Activated B cell treated with CpG ODN at 0.5 μM for 24 hours (primary cell): ENCODE measurements at places on chromosomes 2 and 18.

DNA sequence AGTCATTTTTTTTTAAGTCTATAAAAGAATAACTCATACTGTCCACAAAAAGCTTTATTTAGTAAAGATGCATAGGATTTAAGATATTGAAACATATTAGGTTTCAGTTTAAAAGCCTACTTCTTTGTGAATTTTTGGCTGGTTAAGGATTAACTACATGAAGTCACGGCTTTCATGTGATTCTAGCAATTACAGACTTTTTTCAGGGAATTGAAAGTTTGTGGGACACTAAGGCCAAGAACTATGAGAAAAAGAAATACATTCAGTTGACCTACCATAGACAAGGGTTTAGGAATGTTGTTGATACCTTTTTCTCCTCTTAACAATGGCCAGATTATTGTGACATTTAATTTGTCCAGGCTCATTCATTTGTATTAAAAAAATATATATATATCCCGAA lies 109.3 kb downstream of the MEIS1 start:
- DNase-seq: no peak

DNA sequence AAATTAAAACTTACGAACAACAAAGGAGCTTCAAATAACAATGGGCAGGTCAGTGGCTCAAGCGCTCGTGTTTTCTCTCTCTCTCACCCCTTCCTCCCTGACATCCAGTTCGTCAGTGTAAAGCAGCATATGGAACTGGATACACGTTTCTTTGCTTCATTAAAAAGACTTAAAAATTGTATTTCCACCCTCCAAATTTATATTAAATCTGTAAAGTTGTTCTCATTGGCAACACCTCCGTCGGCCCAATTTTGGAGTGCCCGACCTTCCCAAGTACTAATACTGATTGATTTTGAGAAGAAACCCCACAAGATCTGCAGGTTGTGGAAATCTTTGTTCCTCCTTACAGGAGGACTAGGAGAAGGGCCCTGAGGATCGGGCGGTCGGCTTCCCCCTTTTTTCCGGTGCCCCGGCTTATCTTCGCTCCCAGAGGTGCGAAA lies 2.2 kb downstream of the TBR1 start:
- DNase-seq: no peak

DNA sequence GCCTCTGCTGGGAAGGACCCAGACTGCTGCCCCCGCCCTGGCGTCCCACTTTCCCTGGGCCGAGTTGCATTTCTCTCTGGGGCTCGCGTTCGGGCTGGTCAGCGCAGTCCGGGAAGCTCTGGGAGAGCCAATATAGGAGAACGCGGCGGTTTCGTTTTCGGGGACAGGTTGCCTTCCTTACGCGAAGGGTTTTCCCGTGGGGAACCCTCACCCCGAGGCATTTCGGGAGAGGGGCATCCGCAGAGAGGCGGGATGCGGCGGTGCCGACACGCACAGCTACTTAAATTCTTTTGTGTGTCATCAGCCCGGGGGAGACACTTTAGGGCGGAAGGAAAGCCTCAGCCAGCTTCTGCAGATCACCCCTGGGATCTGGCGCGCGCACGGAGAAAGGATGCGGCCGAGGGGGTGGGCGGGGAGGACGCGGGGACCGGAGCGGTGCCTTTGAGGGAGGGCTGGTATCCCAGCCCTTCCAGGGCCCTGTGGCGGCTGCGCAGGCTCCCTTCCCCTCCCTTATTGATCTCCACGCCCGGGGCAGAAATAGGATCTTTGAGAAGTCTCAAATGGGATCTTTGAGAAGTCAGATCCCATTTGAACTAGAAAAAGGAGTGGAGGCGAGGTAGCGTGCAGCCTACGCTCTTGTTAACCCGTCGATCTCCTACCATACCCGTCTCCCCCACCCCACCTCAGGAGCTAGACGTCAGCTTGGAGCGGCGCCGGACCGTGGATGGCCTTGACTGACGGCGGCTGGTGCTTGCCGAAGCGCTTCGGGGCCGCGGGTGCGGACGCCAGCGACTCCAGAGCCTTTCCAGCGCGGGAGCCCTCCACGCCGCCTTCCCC lies 1.2 kb downstream of the GATA6 start:
- DNase-seq: no peak

DNA sequence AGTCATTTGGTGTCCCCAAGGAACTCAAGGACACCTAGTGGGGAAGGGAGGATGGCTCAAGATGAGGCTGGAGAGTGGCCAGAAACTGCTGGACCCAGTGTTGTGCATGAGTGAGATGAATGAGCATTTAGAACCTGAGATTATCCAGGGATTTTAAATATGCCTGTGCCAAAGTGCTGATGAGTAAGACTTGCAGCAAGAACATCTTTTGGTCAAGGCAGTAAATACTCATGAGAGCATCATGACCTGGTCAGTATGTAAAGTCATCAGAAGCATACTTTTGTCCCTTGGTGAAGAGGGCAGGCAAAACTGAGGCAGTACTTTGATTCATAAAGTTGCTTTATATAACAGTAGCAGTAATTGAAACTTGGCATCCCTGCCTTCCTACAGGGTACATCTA lies 3.1 kb upstream of the SPP2 start:
- no peak for DNase-seq

GRCh38 chr2:180699657-180700361 lies 280.6 kb upstream of the UBE2E3 start:
- DNase-seq: no peak

- DNase-seq: no peak
These were observed 33.2 kb downstream of the HS6ST1 start for GRCh38 chr2:128285329-128285931.

- no peak for DNase-seq
These were observed 473.0 kb upstream of the TNP1 start for GRCh38 chr2:217332866-217333265.

GRCh38 chr2:42224422-42225067 lies 55.4 kb downstream of the EML4 start:
- DNase-seq: no peak

- DNase-seq: no peak
These were observed 13.6 kb downstream of the EML4 start for GRCh38 chr2:42182654-42183308.

GRCh38 chr2:1633092-1633671 lies 111.1 kb downstream of the PXDN start:
- DNase-seq: no peak

- DNase-seq: no peak
These were observed 118.6 kb upstream of the CDH7 start for GRCh38 chr18:65632236-65632635.

DNA sequence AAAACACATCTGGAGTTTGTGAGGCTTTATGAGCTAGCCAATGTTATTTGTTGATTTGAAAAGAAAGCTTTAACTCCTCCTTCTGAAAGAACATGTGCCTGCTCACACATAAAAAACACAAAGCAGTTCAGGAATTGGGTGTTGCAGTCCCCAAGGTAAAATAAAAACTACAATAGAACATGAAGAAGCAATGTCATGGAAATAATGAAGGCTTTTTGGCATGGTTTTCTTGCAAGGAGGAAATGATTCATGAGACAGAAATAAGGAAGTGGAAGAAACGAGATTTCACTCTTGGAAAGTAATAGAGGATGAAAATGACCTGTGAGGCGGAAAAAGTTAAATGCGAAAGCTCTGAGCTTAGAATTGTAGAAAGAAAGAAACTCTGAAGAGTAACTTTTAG lies 81.1 kb downstream of the TRIB2 start:
- no peak for DNase-seq
